ENCODE measurements at places on chromosomes 5 and 9. TPM values are rescaled to one million over a fixed set of nuclear protein-coding genes. Genes with fewer than 3 reads are reported as not detected.

SMARCA2 gene
- total RNA-seq: 217 TPM

PCA3 gene
- total RNA-seq: not detected

CHSY3 gene
- 5.6 TPM for total RNA-seq

COL15A1 gene
- 10.8 TPM for total RNA-seq

NR6A1 gene
- total RNA-seq: 18.3 TPM

DNA sequence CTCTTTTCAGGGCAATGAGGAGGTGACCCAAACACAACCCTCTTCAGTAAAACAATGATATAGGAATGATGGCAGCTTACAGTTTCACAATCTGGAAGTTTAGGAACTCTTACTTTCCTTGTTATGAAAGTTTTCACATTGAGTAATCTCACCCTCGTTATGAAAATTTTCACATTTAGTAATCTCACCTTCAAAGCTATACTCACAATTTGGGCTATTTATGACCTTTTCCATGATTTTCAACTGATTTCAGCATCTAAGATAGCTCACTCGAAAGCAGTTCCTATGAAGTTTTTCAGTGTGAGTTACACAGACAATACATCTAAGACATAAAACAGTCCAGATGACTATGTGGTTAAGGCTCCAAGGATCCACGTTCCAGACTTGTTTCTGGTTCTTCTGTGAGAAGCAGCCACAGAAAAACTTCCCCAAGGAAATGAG, 57.1 kb downstream of the FOXD1 start:
- H3K27ac ChIP-seq: no peak overlapping the region
- H3K4me3 ChIP-seq: no peak overlapping the region
- no peaks in the 10 kb centered on the region for H3K4me1 ChIP-seq
- peaks cover 3% of the 10 kb centered on the region for H3K27me3 ChIP-seq
- no peak for DNase-seq
- no peaks in the 10 kb centered on the region for H3K36me3 ChIP-seq

DNA sequence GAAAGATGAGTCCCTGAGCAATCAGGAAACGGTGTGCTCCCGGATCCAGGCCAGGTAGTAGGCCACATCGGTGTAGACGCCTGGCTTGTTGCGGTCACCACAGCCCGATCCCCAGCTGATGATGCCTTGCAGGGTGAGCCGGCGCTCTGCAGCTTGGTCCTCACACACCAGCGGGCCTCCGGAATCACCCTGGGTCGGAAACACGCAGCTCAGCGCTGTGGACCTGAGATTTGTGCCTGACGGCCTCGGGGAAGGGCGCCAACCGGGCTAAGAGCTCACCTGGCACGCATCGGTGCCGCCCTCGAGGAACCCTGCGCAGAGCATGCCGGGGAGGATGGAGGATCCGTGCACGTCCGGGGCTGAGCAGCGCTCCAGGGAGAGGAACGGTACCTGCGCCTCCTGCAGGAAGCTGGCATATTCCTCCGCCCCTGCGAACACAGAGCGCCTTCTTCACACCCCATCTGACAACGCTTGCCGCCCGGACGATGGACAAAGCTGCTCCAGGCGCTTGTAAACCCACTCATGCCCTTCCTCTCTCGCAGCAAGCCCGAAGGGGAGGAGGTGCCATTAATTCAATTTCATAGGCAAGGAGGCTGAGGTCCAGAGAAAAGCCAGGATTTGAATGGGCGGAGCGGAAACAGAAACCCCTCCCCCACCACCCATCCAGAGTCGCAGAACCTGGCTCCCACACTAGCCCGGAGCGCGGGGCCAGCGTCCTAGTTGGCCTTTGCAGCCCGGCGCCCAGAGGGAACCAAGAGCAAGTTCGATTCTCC, 2.0 kb upstream of the PFN3 start:
- peaks cover 17% of the 10 kb centered on the region for H3K27me3 ChIP-seq
- peaks cover 37% of the 10 kb centered on the region for H3K4me1 ChIP-seq
- H3K4me3 ChIP-seq: no peak overlapping the region
- no peaks in the 10 kb centered on the region for H3K36me3 ChIP-seq
- DNase-seq: peak; percentile 90

DNA sequence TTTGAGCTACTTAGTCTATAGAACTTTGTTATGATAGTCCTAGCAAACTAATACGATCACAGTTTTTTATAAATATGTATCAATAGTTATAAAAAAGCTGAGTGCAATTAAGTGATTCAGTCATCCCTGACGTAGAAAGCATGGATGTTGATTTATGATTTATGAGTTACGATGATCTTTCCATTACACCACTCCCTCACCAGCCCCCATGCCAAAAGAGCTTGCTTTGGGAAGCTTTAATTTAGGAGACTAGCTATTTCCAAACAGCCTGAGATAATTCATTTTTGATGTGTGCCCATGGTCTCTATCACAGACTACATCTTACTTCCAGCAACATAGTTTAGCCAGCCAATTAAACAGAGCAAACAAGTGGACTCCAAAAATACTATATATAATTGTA, 256.8 kb downstream of the GABRG2 start:
- H3K27ac ChIP-seq: no peak overlapping the region
- no peak overlapping the region for H3K4me3 ChIP-seq
- no peaks in the 10 kb centered on the region for H3K27me3 ChIP-seq
- no peaks in the 10 kb centered on the region for H3K36me3 ChIP-seq

DNA sequence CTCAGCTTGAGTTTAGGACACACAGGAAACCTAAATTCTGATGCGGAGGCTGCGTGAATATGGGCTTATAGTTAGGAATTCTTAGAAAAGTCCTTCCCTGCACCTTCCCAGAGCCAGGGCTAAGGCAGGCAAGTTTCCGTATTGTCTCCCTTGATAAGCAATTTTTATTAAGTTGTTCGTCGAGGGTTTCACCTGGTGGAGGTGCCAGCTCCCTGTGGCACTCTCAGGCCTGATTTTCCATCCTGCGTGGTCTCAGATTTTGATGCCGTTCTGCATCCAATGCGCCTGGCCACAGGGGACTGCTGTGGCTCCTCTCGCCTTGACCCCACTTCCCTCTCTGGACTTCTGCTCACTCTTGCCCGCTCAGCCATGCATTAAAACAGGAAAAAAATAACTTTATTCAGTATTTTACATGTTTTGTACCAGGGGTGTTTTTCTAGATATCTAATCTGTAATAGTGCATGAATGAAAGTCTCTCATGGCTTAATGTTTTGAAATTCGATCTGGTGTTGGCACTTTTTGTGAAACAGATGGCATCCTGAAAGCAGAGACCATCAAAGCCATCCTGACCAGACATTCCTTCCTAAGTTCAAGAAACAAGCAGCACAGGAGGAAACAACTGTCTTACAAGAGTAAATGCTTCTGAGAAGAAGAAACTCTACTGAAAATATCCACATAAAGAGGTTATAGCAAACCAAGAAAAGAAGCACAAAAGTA, 50.7 kb downstream of the TRIP13 start:
- H3K4me3 ChIP-seq: no peak overlapping the region
- H3K4me1 ChIP-seq: no peaks in the 10 kb centered on the region
- H3K36me3 ChIP-seq: no peaks in the 10 kb centered on the region
- DNase-seq: no peak
- H3K27me3 ChIP-seq: no peaks in the 10 kb centered on the region

DNA sequence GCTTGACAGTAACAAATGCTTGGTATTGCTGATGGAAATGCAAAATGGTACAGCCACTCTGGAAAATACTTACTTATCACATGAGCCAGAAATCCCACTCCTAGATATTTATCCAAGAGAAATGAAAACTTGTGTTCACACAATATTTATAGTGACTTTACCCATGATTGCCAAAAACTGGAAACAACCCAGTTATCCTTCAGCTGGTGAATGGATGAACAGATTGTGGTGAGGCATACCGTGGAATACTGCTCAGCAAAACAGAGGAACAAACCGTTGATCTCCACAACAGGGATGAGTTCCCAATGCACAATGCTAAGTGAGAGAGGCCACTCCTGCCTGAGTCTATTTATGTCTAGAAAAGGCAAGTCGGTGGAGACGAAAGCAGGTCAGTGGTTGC, 40.5 kb upstream of the LRRC14B start:
- no peaks in the 10 kb centered on the region for H3K4me1 ChIP-seq
- H3K36me3 ChIP-seq: no peaks in the 10 kb centered on the region
- H3K27me3 ChIP-seq: no peaks in the 10 kb centered on the region

GRCh38 chr9:125613141-125613540, 93.9 kb downstream of the MAPKAP1 start:
- no peak overlapping the region for H3K27ac ChIP-seq
- no peaks in the 10 kb centered on the region for H3K36me3 ChIP-seq
- H3K4me1 ChIP-seq: no peaks in the 10 kb centered on the region
- H3K4me3 ChIP-seq: no peak overlapping the region
- DNase-seq: no peak

DNA sequence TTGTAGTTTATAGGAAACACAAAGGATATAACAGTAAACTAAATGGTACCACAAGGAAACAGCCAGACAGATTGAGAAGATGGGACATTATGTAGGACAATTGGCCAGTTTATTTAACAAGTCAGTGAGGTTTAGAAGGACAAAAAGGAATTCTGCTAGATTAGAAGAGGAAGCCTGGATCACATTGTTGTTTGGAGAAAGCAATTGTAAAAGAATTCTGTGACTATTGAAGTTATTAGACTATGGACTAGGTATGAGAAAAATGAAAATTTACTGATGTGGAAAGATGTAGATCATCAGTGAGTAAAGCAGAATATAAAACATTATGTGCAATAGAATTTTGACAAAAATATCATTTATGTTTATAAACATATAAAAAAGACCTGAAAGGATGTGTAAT, 97.1 kb downstream of the CFAP95 start:
- no peaks in the 10 kb centered on the region for H3K4me1 ChIP-seq
- H3K27me3 ChIP-seq: no peaks in the 10 kb centered on the region
- H3K36me3 ChIP-seq: no peaks in the 10 kb centered on the region
- DNase-seq: no peak

- no peak overlapping the region for H3K4me3 ChIP-seq
- no peak overlapping the region for H3K27ac ChIP-seq
- DNase-seq: no peak
These were observed 19.4 kb downstream of the TRIM7 start for GRCh38 chr5:181185560-181185959.

DNA sequence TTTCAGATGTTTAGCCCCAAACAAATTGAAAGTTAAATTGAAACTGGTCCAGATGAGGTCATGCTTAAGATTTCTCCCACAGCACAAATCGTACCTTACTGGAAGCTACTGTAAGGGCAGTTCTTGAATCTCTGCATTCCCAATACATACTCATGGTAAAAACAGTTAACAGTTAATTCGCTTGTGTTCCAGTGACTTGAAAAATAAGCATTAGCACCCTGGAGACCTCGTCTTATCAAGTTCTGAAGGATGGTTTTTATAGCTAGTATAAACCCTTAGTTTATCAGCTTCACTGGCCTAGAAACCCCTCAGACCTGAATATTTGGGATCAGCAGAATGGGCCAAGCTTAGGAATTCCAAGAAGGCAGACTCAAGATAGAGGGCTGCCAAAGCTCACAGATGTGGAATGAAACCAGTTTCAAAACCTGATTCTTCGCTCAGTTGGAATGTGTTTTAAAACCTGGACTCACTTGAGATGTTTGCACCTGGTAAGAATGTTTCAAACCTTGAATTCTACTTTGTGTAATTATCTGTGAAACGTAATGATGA, 103.6 kb downstream of the C9orf152 start:
- peak overlapping the region; percentile 56 for H3K27ac ChIP-seq
- peaks cover 17% of the 10 kb centered on the region for H3K4me1 ChIP-seq
- peak; percentile 26 for DNase-seq
- H3K36me3 ChIP-seq: no peaks in the 10 kb centered on the region

GRCh38 chr9:13718539-13718938, 439.0 kb upstream of the MPDZ start:
- H3K4me3 ChIP-seq: no peak overlapping the region
- H3K27me3 ChIP-seq: no peaks in the 10 kb centered on the region
- no peak overlapping the region for H3K27ac ChIP-seq
- DNase-seq: no peak

DNA sequence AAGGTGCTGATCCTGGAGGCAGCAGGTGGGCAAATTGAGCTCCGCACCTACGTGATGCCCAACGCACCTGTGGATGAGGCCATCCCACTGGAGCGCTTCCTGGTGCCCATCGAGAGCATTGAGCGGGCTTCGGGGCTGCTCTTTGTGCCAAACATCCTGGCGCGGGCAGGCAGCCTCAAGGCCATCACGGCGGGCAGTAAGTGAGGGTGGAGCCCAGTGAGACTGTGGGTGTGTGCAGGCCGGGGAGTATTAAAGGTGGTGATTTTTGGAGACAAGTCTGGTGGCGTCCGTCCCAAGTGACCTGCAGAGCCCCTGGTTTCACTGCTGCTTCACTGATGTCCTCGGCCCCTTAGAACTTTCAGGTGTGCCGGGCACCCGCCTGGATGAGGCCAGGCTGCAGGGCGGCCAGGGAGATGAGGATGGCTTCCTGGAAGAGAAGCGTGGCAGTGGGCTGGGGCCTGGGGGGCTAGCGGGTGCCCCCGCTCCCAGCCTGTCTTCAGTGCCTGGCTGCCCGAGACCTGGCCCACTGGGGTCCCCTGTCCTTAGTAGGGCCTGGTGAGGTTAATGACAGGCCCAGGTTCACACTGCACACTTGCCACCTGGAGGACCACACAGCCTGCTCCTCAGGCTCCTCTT, 4.2 kb downstream of the ENDOG start:
- peaks cover 9% of the 10 kb centered on the region for H3K4me1 ChIP-seq
- H3K4me3 ChIP-seq: no peak overlapping the region
- H3K27me3 ChIP-seq: no peaks in the 10 kb centered on the region
- peaks cover 28% of the 10 kb centered on the region for H3K36me3 ChIP-seq
- no peak for DNase-seq
- H3K27ac ChIP-seq: no peak overlapping the region

GRCh38 chr5:76473661-76474060, 70.6 kb downstream of the IQGAP2 start:
- H3K27me3 ChIP-seq: no peaks in the 10 kb centered on the region
- no peaks in the 10 kb centered on the region for H3K36me3 ChIP-seq
- no peaks in the 10 kb centered on the region for H3K4me1 ChIP-seq
- H3K27ac ChIP-seq: no peak overlapping the region

GRCh38 chr5:94793816-94794198, 175.3 kb downstream of the SLF1 start:
- DNase-seq: no peak
- H3K36me3 ChIP-seq: no peaks in the 10 kb centered on the region
- H3K27ac ChIP-seq: no peak overlapping the region
- no peaks in the 10 kb centered on the region for H3K4me1 ChIP-seq
- no peaks in the 10 kb centered on the region for H3K27me3 ChIP-seq
- H3K4me3 ChIP-seq: no peak overlapping the region

DNA sequence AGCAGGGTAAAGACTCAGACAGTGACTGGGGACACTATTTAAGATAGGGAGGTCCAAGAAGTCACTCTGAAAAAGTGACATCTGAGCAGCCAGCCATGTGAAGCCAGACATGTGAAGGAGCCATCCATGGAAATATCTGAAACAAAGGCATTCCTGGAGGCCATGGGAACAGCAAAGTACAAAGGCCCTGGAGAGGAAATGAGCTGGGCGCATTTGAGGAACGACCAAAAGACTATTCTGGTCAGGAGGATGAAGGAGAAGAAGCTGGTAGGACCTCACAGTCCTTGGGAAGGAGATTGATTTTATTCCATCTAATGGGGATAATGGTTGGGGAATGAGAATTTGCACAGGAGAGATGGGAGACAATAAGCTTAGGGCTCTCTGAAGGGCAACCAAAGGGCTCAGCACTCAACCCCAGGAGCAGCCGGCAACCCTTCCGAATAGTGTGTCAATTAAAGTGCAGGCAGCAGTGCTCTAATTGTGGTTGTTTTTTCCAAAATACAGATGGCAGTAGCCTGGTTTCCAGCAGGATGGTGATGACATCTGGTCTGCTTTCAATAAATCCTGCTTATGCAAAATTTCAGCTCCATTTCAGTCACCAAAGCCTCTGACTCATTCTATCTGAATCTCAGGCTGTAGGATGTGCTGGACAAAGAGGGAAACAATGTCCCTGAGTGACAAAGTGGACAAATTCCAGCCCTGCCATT, 26.7 kb downstream of the FOXI1 start:
- H3K36me3 ChIP-seq: no peaks in the 10 kb centered on the region
- H3K4me1 ChIP-seq: no peaks in the 10 kb centered on the region
